Activated CD8-positive, alpha-beta memory T cell treated with anti-CD3 and anti-CD28 coated beads for 36 hours (primary cell): ENCODE measurements at places on chromosomes 3 and 15. TPM values are rescaled to one million over a fixed set of nuclear protein-coding genes. Genes with fewer than 3 reads are reported as not detected.

Gene THPO
- total RNA-seq: not detected

Gene TBC1D5
- total RNA-seq: 40.9 TPM

Gene UQCC5
- 21.6 TPM for total RNA-seq

Gene CD200R1
- 2.2 TPM for total RNA-seq

Gene MORC1
- not detected for total RNA-seq

Gene GNL3
- total RNA-seq: 247 TPM

Gene SERINC4
- total RNA-seq: 0.11 TPM

Gene CCR4
- total RNA-seq: 40.9 TPM

Gene SLC12A6
- 23.0 TPM for total RNA-seq

Gene DUOXA2
- total RNA-seq: not detected

Gene VPS13C
- 40.2 TPM for total RNA-seq

Gene RPL35A
- 1,342 TPM for total RNA-seq
